ENCODE measurements at places on chromosomes 6 and 20.
A peak's percentile ranks its signal among the peaks of the same experiment; 100 is the strongest.

- DNase-seq: peak; percentile 20
Observed at GRCh38 chr20:58852543-58853271, at the start of gene GNAS. GNAS (plus strand) TSS chr20:58852716.

GRCh38 chr6:24929242-24929641, 6.5 kb downstream of the RIPOR2 start:
- no peak for DNase-seq

DNA sequence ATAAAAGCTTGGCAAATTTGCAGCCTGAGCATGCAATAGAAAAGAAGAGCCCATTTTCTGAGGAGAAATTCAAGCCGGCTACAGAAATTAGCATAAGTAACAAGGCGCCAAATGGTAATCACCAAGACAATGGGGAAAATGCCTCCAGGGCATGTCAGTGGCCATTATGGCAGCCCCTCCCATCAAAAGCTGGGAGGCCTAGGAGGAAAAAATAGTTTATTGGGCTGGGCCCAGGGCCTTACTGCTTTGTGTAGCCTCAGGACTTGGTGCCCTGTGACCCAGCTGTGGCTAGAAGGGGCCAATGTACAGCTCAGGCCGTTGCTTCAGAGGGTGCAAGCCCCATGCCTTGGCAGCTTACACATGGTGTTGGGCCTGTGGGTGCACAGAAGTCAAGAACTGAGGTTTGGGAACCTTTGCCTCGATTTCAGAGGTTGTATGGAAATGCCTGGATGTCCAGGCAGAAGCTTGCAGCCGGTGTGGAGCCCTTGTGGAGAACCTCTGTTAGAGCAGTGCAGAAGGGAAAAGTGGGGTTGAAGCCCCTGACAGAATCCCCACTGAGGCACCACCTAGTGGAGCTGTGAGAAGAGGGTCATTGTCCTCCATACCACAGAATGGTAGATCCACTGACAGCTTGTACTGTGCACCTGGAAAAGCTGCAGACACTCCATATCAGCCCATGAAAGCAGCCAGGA, 328.5 kb upstream of the MAP3K7 start:
- DNase-seq: no peak

DNA sequence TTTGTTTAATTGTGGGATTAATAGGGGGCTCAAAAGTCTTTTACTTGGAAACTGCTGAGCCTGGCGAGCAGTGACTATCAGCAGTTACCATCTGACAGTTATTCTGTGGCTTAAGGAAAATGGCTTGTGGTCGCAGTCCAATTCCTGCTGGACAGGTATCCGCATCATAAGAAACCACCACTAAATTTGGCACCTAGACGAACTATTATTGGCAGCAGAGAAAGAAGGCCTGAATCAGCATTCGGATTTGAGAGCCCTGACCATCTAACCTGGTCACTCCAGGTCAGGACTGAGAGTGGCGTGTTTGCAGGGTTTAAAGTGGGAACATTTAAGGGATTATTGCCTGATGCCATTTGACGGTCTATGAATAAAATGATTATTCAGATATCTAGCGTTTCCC, 146.4 kb downstream of the RPS12 start:
- no peak for DNase-seq

GRCh38 chr20:17884307-17885003, 84.1 kb downstream of the SNX5 start:
- no peak for DNase-seq

DNA sequence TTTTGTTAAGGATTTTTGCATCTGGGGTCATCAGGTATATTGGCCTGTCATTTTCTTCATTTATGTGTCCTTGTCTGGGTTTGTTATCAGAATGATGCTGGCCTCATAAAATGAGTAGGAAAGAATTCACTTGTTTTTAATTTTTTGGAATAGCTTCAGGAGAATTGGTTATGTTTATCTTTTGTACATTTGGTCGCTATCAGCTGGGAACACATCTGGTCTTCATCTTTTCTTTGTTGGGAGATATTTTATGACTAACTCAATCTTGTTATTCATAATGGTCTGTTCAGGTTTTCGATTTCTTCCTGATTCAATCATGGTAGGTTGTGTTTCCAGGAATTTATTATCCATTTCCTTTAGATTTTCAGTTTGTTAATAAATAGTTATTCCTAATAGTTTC, 207.5 kb upstream of the ASCC3 start:
- DNase-seq: no peak

DNA sequence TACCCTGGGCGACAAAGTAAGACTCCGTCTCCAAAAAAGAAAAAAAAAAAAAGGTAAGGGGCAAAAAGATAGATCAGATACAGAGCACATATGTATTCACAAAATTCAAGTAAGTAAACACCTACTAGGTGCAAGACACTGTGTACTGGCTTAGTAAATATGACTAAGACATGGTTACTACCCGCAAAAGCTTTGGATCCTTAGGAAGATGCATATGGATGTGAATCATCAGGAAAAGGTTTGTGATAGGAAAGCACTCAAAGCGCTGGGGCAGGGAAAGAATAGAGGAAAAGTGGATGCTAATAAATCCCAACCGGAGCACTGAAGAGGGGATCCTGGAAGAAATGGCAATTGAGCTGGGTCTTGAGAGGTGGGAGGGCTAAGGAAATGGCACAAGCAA, 118.8 kb upstream of the FAM184A start:
- DNase-seq: no peak

DNA sequence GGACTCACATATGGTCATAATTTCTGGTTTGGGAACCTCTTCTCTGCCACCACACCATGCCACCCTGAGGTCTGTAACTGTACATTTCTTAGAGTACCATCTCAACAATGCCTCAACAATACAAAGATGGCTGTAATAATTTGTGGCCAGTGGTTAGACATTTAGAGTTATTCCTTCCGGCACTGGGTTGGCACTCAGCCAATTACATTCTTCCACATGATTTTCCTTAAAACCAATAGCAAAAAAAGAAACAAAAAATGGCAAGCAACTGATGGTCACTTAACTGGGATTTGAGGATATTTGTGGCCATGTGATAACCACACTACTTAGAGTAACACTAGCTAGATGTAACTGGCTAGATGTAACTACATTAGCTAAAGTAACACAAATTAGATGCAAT, 79.9 kb downstream of the SEL1L2 start:
- no peak for DNase-seq

GRCh38 chr6:135089901-135090300, 35.3 kb upstream of the HBS1L start:
- no peak for DNase-seq

- DNase-seq: no peak
Observed at GRCh38 chr6:159380114-159380513, 210.9 kb downstream of the FNDC1 start.

DNA sequence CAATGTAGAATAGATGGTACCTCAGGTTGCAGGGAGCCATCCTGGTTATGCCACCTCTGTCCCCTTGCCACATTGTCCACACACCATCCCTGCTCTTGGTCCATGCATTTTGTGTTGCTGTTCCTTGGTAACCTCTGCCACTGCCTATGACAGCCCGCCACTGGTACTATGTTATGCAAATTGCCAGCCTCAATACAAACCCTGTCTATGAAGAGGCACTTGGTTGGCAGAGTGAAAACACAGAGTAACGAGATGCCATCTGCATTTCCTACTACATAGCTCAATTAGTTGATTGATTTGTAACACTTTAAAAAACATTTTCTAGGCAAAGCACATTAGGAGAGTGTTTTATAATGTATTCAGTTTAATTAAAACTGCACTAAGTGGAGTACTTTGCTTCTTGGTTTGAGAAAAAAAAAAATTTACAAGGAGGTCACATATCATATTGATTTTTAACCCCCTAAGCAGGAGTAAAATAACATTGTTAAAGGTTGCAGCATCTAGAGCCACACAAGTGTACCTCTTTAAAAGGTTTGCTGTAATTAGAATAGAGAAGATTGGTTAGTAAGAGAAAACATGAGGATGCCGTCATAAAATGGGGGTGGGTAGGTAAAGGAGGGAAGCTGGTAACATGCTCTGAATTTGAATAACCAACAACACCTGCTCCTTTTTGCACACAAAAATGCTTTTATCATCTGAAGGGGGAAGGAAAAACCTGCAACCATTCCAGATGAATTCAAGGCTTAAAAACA, 817.1 kb downstream of the KIF16B start:
- no peak for DNase-seq

DNA sequence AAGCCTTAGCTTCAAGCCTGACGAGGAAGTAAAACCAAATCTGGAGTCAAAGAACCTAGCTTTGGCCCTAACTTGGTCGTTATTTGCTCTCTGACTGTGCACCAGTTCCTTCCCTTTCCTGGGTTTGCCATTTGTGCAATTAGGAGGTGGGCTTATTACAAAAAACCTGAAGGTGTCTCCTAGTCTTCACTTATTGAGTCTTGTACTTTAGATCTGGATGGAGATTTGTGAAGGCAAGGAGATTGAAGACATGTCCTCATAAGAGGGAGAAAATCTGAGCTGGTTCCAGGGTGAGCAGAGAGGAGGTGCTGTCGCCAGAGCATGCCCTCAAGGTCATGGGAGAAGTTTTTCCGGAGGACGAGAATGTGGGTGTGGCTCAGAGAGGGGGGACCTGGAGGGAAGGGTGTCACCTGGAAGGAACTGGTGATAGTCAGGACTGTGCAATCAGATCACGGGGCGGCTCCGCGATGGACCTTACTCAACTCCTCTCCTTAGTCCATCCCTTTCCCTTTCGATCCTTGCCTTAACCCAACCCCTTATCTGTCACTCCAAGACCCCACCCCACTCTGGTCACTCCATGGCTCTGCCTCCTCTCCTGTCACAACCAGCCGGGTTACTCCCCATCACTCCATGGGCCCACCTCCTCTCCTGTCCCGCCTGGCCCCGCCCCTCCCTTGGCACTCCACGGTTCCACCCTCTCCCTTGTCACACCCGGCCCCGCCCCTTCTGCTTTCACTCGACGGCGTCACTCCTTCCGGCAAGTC, 588 bp upstream of the ACSS2 start:
- no peak for DNase-seq

DNA sequence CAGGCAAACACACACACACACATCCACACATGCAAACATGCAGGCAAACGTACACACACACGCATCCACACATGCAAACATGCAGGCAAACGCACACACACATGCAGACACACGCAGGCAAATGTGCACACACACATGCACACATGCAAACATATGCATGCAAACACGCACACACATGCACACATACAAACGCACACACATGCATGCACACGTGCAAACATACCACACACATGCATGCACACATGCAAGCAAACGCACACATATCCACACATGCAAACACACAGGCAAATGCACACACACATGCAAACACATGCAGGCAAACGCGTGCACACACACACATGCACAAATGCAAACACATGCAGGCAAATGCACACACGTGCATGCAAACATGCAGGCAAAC, 46.9 kb upstream of the RIN2 start:
- DNase-seq: no peak

DNA sequence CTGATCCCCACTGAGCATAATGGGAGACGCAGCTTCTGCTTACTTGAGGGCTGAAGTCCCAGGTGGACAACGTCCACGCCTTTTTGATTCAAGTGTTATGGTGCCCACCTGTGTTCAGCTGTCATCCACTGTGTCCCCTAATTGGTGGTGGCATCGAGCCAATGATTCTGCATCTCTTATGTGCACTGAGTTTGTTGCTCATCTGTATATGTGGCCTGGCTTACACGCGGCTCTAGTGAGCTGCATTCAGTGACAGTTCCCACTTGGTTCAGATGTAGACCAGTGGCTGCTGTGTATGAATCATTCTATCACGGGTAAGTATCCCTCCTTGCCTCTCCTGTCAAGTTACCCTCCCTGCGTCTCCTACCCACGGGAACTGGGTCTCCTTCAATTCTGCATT, 131.2 kb upstream of the CLDN20 start:
- no peak for DNase-seq

GRCh38 chr6:22145823-22146677, 150.8 kb downstream of the PRL start:
- no peak for DNase-seq

- no peak for DNase-seq
Observed at GRCh38 chr6:79600812-79601609, 30.1 kb upstream of the SH3BGRL2 start.

DNA sequence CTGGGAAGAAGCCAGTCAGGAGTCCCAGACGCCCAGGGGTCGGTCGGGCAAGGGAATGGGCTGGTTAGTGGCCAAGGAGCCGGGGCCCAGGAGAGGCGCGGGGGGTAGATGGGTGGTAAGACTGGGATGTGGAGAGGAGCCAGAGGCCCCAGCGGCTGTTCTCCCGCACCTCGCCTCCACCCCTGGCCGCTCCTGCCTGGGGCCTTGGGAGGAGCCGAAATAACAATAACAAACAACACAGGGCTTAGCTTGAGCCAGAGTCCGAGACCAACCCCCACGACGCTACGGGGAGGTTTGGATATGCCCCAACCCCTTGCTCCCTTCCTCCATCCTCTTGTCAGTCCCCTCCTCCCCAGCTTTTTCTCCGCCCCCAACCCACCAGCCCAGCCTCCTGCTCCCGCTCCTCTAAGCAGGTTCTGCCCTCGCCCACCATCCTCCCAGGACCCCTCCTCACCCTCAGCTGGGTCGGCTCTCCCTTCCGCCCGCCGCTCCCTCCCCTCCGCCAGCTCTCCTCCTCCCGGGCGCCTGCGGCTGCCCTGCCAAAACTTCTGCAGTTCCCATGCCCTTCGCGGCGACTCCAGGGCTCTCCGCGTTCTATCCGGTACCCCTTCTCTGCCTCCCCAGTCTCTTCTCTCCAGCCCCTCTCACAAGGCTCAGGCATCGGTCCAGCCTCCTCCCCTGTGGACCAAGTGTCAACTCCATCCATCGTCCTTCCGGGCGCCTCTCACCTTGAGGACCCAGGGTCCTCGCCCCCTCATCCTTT, 1.1 kb downstream of the RNF39 start:
- no peak for DNase-seq

GRCh38 chr6:110728501-110728900, 86.8 kb downstream of the CDK19 start:
- no peak for DNase-seq

GRCh38 chr6:116365743-116366142, 5.0 kb upstream of the DSE start:
- no peak for DNase-seq

GRCh38 chr6:15430186-15430585, 184.3 kb downstream of the JARID2 start:
- no peak for DNase-seq

- no peak for DNase-seq
Observed at GRCh38 chr6:74087899-74088298, 391.9 kb downstream of the CD109 start.

DNA sequence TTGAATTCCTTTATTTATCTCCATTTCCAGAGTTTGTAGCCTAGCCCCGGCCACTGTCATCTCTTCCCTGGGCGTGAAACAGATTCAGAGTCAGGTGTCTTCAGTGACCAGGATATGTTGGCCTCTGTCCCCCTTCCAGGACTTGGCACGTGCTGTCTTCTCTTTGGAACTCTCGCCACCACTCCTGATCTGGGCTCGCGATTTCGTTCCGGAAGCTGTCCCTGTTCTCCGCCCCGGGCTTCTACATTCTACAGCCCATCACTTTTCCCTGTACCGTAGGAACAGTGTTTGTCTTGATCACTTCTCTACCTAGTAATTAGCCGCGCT, 739 bp downstream of the GSS start:
- no peak for DNase-seq

- no peak for DNase-seq
Observed at GRCh38 chr20:44807051-44807683, 3.2 kb downstream of the RIMS4 start.

GRCh38 chr6:116390581-116390980, 19.8 kb downstream of the DSE start:
- no peak for DNase-seq

- DNase-seq: no peak
Observed at GRCh38 chr6:37685261-37685660, 12.4 kb downstream of the MDGA1 start.

- no peak for DNase-seq
Observed at GRCh38 chr6:154187203-154187602, 148.2 kb downstream of the OPRM1 start.

GRCh38 chr6:105744815-105745214, 341.3 kb upstream of the PRDM1 start:
- no peak for DNase-seq

All from effector memory CD4-positive, alpha-beta T cell (primary cell).